ENCODE measurements at places on chromosomes 11 and 22.

GRCh38 chr11:31361743-31362142 is 7.8 kb downstream of the DCDC1 start:
- DNase-seq: no peak

GRCh38 chr11:84751371-84751770 is 875.8 kb downstream of the DLG2 start:
- DNase-seq: no peak

- DNase-seq: no peak
Observed at GRCh38 chr11:91788764-91789163, 435.9 kb upstream of the FAT3 start.

DNA sequence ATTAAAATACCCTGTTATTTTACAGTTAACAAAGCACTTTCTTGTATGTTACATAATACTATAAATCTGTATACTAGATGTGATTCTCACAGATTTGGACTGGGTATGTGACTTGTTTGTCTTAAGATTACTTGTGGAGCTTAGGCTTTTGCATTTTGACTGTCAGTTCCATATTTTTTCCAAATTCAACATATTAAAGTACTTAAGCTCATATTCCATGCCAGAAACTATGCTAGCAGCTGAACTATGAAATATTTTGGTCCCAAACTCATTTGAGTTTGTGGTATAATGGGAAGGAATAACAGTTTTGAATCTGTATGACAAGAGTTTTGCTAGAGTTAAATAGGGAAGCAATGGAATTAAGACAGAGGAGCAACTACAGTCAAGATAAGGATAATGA is 841.4 kb downstream of the JRKL start:
- no peak for DNase-seq

DNA sequence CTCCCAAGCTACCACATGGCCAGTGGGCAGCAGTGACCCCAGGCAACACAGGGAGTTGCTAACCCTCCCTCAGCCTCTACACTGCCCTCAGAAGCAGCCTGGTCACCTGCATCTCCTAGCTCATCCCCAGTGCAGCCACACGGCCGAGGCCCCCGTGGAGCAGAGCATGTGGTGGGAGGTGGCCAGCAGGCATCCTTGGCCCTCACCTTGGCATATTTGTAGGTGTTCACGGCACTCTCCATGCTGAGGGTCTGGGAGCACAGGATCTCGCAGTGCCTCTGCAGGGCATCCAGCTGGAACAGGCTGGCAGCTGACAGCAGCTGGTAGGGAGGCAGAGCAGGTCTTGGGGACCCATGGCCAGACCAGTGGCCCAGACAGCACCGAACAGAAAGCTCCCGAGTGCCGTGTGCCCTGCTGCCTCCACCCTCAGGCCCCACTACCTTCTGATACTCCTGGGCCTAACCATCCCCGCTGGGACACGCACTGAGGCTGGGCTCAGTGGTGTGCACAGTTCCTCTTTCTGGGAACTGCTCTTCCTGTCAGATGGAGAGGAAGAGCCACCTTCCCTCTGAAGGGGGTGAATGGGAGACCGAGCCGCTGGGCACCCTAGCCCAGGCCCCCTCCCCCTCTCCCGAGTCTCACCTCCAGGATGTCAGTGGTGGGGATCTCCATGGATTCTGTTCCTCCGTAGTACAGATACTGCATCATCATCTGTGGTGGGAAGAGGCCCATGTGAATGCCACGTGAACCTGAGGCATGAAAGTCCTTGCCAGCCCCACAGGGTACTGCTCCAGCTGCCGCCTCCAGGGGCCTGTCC is 48.8 kb downstream of the NAT10 start:
- no peak for DNase-seq

DNA sequence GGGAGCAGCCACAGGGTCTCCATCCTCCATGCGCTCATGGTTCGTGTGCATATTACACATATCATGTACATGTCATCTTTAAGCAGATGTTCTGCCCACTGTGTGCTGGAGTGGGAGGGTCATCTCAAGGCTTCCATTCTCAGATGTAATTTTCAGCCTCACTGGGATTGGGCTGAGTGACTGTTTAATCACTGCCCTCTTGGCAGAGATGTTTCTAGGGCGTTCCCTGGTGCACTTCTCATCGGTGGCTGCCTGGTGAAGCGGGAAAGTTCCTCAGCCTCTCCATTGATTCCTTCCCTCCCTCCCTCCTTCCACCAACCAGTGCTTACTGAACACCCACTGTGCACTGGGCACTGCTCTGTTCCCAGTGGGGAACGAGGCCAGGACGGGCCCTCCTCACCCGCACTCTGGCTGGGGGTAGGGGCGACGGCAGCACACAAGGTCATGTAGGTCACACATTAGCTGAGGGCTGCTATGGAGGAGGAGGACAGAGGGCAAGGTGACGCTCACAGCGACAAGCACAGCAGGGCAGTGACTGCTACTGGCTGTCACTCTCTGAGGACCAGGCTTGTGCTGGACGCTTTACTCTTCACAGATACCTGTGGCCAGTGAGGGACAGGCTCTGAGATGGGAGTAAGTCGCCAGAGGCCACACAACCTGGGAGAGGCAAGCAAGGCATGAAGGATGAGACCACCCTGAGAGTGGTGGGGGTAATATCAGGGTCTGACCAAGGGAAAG is 22.9 kb downstream of the GNAZ start:
- DNase-seq: no peak

DNA sequence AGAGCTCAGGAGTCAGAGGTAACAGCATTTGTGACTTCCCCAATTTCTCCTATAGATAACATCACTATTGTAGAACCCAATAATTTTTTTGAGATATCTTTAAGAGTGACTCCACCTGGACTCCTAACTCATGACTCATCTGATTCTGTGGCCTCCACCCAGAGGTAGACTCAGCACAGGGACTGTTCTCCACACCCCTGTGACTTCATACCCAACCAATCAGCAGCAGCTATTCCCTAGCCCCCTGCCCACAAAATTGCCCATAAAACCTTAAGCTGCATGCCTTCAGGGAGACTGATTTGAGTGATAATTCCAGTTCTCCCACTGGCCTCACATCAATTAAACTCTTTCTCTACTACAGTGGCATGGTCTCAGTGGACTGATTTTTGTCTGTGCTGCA is 475.4 kb upstream of the FAT3 start:
- no peak for DNase-seq

GRCh38 chr11:46657186-46657585 is 39.8 kb downstream of the ATG13 start:
- no peak for DNase-seq

DNA sequence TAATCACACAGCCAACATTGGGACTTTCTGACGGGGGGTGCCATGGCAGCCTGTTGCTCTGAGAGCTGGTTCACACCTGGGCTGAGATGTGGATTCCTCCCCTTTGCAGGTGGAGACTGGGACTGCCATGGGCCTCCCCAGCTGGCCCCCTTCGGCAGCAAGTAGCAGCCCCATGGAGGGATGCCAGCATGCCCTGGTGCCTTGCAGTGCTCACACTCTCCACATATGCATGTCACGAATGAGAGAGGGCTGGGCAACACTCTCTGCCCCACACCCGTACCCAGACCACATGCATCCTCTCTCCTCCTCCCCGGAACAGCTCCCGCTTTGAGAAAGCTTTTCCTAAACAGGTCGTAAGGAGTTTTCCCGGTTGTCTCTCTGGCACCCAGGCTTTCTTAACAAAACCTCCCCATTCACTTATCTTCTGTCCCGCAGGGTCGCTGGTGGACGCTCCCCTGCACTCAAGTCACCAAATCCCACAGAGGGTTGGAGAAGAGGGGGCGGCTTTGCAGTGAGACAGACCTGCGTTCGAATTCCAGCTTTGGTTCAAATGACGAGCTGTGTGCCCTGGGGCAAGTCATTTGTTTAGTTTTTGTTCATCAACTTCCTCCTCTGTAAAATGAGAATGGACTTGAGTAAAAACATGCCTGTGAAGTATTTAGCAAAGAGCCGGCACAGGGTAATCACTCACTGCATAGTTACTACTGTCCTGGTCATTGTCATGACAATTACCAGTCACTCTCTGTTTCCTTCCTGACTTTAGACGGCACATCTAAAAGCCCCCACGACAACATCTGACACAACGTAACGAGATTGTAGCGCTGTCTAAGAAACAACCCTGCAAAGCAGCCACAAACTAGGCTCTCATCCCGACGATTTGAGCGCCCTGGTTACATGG is 231.3 kb upstream of the B3GAT1 start:
- no peak for DNase-seq

DNA sequence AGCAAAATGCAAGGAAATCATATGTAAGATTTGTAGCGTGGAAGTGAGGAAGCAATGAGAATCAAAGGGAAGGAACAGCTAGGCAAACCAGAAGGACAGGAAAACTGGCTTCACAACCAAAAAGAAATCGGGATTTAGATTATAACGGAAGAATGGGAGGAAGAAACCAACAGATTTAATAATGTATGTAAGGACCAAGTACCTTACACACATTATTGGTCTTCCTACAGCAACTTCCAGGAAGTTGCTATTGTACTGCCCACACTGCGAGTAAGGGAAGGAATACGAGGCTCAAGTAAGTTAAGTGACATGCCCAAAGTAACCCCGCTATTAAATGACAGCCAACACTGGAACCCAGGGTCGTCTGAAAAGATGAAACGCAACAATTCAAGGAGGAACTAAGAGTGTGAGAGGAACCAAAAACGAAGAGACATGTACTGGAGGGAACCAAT is 473 bp downstream of the TXN2 start:
- DNase-seq: no peak

DNA sequence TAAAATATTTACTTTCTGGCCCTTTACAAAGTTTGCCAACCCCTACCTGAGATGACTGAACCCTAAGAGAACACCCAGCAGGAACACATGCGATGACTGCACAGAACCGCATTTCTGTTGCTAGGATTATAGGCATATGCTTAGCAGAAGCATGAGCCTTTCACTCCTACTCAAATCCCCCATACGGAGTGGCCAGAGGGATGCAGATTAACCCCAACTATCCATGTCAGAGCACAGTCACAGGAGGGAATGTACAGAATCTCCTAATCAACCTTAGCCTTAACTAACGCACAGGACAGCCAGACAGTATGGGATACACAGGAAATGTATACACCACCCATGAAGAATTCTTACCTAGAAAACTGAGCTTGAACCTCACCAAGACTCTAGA is 6.2 kb downstream of the HPS4 start:
- DNase-seq: no peak

- DNase-seq: no peak
Observed at GRCh38 chr11:1082346-1082727, 7.7 kb downstream of the MUC2 start.

DNA sequence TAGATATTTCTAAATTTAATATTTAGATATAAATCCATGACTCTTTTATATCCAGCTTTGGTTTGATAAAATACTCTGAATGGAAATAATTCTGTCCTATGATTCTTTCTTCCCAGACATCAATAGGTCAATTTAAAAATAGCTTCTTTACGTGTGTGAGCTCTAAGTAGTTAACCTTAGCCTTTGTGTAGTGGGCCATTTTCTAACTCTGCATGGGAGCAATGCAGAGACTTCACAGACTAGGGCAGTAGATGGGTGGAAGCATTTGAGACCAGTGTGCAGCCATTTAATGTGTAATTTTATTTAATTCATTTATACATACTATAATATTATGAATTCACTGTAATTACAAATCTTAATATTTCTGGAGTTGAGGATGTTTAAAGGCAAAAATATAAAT is 23.8 kb downstream of the GAS2 start:
- no peak for DNase-seq

DNA sequence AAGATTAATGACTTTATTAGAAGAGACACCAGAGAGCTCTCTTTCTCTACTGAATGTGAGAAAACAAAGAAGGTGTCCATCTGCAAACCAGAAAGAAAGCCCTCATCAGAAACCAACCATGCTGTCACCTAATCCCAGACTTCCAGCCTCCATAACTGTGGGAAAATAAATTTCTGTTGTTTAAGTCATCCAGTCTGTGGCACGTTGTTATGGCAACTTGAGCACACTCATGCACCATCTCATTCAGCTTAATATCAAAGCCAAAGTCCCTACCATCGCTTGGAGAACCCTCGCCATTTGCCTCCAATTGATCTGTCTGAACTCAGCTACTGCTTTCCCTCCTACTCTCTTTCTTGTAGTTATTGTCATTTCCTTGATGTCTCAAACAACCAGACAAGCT is 766.1 kb upstream of the ARHGAP42 start:
- DNase-seq: no peak

Data from stimulated activated CD8-positive, alpha-beta memory T cell treated with anti-CD3 and anti-CD28 coated beads, Interleukin-4, amount 100 ng/mL, for 1 hour (primary cell).